ENCODE measurements at places on chromosomes 11 and 22. TPM values are rescaled to one million over a fixed set of nuclear protein-coding genes. Genes with fewer than 3 reads are reported as not detected.

Gene MMP7
- 35.8 TPM for total RNA-seq

GRCh38 chr11:13649619-13650018, 18.8 kb upstream of the FAR1 start:
- H3K27ac ChIP-seq: no peak overlapping the region
- H3K4me1 ChIP-seq: peaks cover 15% of the 10 kb centered on the region
- no peaks in the 10 kb centered on the region for H3K27me3 ChIP-seq
- no peaks in the 10 kb centered on the region for H3K36me3 ChIP-seq
- H3K4me3 ChIP-seq: no peak overlapping the region

DNA sequence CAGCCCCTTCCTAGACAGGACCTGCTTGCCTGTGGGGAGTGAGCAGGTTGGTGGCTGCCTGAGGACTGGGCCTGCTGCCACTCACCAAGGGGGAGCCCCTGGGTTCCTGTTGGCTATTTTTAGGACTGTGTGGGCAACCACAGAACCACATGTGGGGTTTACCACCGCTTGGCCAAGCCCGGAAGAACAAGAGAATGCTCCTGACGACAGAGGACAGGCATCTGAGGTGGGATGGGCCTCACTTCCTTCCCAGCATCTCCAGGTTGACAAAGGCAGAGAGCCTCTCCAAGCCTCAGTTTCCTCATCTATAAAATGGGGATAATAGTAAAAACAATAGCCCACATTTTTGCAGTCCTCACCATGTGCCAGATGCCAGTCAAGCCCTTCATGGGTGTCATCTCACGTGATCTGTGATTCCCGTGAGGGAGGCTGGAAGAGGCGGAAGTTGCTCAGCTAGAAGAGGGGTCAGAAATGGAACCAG, 43.6 kb downstream of the LRRC32 start:
- no peak for DNase-seq
- no peaks in the 10 kb centered on the region for H3K36me3 ChIP-seq
- H3K4me1 ChIP-seq: peaks cover 5% of the 10 kb centered on the region
- no peaks in the 10 kb centered on the region for H3K27me3 ChIP-seq

DNA sequence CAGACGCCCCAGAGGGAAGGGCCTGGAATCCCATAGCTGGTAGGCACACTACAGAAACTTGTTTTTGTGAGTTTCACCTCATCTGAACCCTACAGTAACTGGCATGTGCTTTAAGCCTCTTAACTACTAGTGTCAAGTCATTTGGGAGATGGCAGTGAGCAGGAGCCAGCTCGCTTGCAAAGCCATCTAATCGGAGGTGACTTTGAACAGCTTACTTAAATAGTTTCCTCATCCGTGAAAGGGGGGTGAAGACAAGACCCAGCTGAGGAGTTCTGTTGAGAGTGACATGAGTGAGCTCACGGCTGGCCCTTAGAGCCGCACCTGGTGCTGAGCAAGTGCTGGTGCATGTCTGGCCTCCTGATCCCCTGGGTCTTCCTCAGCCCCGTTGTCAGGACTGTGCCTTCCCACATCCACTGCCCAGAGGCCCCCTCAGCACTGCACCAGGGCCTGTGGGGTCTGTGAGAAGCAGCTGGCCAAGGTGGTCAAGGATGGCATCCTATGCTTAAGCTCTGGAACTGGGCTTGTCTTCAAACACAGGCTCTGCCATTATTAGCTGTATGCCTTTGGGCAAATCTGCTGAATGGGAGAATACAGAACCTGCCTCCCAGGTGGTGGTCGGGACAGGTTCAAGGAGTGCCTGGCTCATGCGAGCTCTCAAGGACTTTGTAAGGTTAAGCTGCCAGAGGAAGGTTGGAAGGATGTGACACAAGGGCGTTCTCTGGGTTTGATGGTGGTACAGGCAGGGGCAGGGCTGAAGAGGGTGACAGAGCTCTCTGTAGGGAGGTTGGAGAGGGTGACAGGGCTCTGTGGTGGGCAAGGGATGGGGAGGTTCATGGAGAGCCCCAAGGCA, 27.3 kb downstream of the INCENP start:
- H3K27ac ChIP-seq: no peak overlapping the region
- H3K4me3 ChIP-seq: no peak overlapping the region
- peaks cover 33% of the 10 kb centered on the region for H3K36me3 ChIP-seq
- no peak for DNase-seq
- H3K27me3 ChIP-seq: no peaks in the 10 kb centered on the region
- peaks cover 7% of the 10 kb centered on the region for H3K4me1 ChIP-seq

GRCh38 chr11:102971766-102972165, 16.2 kb upstream of the MMP13 start:
- no peak overlapping the region for H3K27ac ChIP-seq
- peaks cover 17% of the 10 kb centered on the region for H3K27me3 ChIP-seq
- H3K36me3 ChIP-seq: no peaks in the 10 kb centered on the region
- H3K4me3 ChIP-seq: no peak overlapping the region

Gene CARS1
- total RNA-seq: 22.7 TPM

Gene OR5J2
- not detected for total RNA-seq

Gene DRD4
- total RNA-seq: not detected

Gene CBLIF
- not detected for total RNA-seq

Gene UBQLNL
- total RNA-seq: 0.27 TPM

- DNase-seq: no peak
- H3K27me3 ChIP-seq: no peaks in the 10 kb centered on the region
- H3K27ac ChIP-seq: no peak overlapping the region
- no peaks in the 10 kb centered on the region for H3K36me3 ChIP-seq
Observed at GRCh38 chr11:66556086-66556485, 9.4 kb downstream of the ACTN3 start.

DNA sequence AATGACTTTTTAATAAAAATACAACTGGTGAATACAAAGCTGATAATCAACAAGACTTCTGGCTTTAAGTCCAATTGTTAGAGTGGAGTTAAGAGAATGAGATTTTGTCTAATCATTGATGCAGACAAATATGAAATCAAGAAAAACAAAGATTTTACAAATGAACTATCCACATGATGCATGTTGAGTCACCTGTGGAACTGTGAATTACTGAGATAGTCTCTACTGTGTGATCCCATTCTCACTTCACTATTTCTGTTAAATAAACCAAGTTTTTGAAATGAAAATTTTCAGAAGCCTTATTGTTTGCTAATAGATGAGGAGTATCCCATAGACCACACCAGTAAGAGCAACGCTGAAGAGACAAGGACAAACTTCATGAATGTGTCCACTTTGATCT, 8.4 kb upstream of the CTSC start:
- no peaks in the 10 kb centered on the region for H3K27me3 ChIP-seq
- DNase-seq: no peak
- H3K27ac ChIP-seq: no peak overlapping the region

GRCh38 chr11:2205214-2205720, 33.7 kb upstream of the TH start:
- peaks cover 14% of the 10 kb centered on the region for H3K4me1 ChIP-seq
- H3K36me3 ChIP-seq: no peaks in the 10 kb centered on the region
- H3K27me3 ChIP-seq: no peaks in the 10 kb centered on the region
- no peak for DNase-seq
- H3K27ac ChIP-seq: no peak overlapping the region
- no peak overlapping the region for H3K4me3 ChIP-seq

Gene KRTAP5-2
- total RNA-seq: not detected

Gene SLC22A12
- total RNA-seq: not detected

- H3K36me3 ChIP-seq: no peaks in the 10 kb centered on the region
- peak overlapping the region; percentile 43 for H3K27ac ChIP-seq
Observed at GRCh38 chr11:119716582-119717498, 12.2 kb downstream of the NECTIN1 start.

- no peak for DNase-seq
- peaks cover 38% of the 10 kb centered on the region for H3K4me1 ChIP-seq
- peak overlapping the region; percentile 53 for H3K27ac ChIP-seq
Observed at GRCh38 chr11:10619131-10619680, 50.7 kb upstream of the LYVE1 start.
